Hematopoietic multipotent progenitor cell treated with erythropoietin and hydrocortisone succinate and interleukin-3 and kit ligand, for 4 days (in vitro differentiated cells): ENCODE measurements at places on chromosomes 3 and 15.

GRCh38 chr3:42680806-42681205, 4.5 kb upstream of the KLHL40 start:
- DNase-seq, result no peak

GRCh38 chr15:71050461-71050860, 64.8 kb upstream of the THSD4 start:
- no peak for DNase-seq

DNA sequence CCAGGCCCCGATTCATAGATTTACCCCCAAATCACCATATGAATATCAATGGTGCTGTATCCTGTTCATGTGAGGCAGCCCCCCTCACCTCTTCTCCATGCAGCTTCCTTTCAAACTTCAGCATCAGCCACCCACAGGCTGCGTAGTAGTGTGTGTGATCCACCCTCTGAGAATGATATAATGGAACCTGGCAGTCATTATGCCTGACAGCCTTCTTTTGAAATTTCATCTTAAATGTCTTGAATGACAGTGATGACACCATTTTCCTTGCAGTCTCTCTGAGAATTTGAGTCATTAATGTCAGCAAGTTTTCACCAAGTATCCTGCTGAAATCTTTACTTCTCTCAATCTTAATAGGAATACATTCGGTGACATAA, 3.5 kb upstream of the CLRN1 start:
- no peak for DNase-seq

DNA sequence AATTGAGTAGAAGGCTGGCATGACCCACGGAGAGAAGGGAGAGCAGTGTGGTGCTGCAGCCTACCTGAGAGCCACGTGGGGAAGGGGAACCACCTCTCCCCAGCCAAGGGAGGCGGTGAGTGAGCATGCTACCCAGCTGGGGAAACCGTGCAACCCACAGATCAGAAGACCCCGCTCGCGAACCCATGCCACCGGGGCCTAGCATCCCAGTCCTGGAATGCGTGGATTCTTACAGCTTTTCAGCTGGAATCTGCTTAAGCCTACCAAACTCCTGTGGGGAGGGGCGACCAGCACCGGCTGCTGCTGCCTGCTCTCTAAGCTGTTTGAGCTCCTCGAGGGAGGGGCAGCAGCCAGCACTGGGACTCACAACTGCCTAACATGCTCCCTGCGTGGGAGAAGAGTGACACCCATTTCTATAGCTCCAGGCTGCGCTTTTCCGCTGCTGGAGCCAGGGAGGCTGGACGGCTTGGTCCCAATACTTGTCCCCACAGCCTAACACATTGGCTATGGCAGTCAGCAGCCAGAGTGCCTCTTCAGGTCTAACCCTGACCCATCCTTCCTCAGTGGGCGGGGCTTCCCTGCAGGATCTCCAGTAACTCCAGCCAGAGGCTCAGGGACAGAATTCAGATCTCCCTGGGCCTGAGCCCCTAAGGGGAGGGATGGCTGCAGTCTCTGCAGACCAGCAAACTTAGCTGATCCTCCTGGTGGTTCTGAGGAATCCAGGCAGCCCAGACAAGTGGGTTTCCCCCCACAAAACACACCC, 20.0 kb upstream of the TEX55 start:
- DNase-seq, result no peak

DNA sequence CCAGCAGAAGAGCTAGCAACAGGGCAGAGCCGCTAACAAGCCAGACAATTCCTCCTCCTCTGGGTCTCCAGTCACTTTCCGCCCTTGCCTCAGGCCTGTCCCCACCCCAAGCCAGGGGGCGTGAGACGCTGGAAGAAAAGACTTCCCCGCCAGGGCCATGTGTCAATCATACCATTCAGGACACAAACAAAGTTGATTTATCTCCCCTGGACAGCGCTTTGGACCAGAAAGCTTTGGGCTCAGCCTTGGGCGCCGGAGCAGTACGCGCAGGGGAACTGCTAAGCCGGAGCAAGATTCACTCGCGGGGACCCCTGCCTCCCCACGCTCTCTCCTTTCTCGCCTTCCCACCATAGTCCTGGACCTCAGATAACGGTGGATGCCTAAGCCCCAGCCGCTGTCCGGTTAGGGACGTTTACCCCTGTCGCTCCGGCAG, 479 bp downstream of the LRRC2 start:
- peak; percentile 57 for DNase-seq

DNA sequence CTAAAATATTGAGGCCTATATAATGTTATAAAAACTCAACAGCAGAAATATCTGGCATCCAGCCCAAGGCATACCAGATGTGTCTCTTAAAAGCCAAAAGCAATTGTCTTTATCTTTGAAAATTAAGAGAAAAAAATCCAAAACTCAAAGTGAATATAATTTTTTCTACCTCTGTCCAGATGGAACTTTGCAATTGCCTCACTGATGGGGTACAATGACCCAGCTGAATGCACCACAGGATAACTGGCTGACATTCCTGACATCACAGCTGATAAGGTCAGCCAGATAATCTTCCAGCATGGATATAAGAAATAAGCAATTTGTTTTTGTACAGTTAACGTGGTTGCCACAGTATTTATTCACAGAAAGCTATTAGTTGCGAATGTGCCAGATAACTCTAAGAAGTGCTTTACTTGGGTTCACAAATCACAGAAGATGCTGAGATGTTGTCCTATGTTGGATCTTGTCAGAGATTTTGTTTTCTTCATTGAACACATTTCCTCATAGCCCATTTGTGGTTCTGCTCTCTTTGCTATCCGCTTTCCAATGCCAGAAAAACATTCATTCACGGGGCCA, 566.9 kb upstream of the CCDC54 start:
- DNase-seq, result no peak

- peak; percentile 91 for DNase-seq
These were observed 82.2 kb upstream of the CTDSPL start for GRCh38 chr3:37779289-37780152.

GRCh38 chr3:108416111-108416869, 94.1 kb downstream of the MYH15 start:
- no peak for DNase-seq

- DNase-seq, result peak; percentile 73
These were observed 395.2 kb upstream of the TPM1 start for GRCh38 chr15:62647202-62647842.

- DNase-seq, result no peak
These were observed 129.3 kb downstream of the TNIK start for GRCh38 chr3:171330938-171331337.

- peak; percentile 38 for DNase-seq
These were observed 158.3 kb upstream of the HES1 start for GRCh38 chr3:193977622-193978021.

DNA sequence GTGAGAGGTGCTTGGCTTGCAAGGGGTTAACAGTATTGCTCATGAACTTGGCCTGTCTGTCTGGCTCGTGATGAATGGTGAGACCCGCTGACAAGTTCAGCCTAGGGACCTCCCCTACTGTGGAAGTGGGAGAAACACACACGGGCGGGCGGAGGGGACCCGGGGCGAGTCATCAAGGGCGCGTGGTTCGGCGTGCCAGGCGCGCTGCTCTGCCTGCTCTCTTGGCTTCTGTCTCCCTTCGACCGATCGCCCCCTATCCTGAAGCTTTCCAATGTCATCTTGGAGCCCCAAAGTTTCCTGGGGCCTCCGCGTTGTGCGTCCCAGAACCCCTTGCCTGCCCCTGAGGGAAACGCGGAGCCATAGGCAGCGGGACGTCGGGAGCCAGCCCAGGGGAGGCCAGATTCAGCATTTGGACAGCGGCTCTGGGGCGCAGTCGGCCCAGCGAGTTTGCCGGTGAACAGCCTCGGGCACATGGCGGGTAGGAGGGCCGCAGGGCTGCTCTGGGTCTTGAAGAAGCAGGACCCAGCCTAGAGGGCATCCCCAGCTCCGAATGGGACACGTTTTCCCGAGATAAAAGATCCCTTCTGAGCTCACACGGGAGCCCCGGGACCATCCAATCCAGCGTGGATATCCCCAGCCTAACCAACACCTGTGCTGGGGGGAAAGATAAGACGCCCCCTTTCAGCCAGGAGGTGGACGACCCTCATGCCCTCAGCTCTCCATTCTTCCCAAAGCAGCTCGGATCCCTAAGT, 27.0 kb upstream of the POLG start:
- DNase-seq, result peak; percentile 83

DNA sequence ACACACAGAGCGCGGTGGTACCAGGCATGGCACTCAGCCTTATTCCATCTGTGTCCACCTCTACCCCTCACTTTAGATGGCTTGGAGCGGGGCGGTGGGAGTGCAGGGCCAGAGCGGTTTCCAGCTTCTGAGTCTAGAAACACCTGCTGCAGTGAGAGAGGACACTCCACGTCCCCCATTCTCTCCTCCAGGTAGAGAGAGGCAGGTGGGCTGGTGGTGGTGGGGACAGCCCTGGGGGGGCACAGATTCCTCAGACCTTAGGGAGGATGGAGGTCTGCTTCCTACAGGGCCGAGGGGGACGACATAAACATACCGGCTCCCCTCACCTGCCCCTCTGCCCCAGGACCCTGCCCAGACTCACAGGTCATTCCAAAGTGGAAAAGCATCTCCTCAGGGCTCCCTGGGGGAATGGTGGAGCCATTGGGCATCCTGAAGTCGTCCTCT, 40.4 kb downstream of the MUC20 start:
- DNase-seq, result no peak

GRCh38 chr15:70687482-70687881, 75.9 kb downstream of the UACA start:
- DNase-seq, result no peak

GRCh38 chr3:185846037-185846436, 21.2 kb upstream of the IGF2BP2 start:
- DNase-seq, result peak; percentile 22

- DNase-seq, result no peak
These were observed 82.9 kb upstream of the NPHP3 start for GRCh38 chr3:132805071-132805470.

DNA sequence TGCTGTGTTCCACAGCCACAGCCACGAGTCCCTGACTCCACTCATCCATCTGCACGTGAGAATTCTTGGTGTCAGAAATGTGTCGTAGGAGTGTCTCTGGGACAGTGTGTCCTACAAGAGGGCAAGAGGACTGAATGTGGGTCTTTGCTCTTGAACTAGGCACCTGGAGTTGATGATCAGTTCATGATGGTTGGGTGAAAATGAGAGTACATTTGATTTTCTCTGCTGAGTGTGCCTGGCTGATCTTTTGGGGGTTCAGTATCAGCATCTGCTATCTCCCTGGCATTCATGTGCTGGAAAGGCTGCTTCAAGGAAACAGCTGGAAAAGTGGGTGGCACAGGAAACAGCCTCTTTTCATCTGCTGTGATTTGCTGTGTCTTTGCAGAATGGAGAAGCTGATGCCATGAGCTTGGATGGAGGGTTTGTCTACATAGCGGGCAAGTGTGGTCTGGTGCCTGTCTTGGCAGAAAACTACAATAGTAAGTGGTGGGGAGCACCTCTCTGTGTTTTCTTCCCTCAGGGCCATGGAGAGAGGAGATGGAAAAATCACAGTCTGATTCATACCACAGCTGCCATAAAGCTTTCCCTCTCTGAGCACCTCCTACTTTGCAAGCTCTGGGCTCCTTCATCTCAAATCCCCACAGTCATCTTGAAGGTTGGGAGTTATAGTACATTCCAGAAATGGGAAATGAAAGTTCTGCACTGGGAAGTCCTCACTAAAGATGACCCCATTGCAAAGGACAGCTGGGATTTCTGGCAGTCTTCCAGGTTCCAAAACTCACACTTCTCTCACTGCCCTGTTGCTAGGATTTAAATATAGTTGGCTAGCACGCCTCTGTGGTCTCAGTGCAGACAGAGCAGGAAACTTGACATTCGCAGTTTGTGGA, 17.8 kb downstream of the TF start:
- no peak for DNase-seq

GRCh38 chr3:37218206-37218605, 43.8 kb upstream of the LRRFIP2 start:
- DNase-seq, result no peak

- peak; percentile 78 for DNase-seq
These were observed 29.5 kb downstream of the RAD54L2 start for GRCh38 chr3:51568036-51568435.

GRCh38 chr3:158668506-158668905, 3.9 kb downstream of the LXN start:
- no peak for DNase-seq

DNA sequence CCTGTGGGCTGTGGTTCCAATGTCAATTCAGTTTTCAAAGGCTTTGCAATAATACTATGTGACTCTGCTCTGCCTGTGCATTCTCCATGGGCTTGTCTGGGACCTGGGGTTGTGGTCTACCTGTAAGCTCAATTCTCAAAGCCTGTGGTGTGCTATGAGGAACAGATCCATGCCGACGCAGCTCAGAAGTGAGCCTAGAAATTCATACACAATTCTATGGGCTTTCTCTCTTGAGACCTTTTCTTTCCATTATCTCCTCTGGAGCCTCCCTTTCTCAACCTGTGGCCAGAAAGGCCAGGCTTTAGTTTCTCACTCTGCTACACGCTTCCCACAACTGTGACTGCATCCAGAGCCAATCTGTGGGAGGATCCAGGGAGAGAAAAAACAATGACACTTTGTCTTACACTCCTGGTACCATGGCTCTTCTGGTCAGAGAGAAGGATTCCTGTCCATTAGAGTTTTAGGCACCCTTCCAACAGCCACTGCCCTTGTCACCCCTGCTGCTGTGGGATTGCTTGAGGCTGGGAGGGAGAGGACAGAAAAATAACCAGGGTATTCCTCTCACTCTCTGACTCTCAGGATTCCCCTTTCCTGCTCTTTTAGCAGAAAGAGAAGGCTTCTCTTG, 34.1 kb upstream of the KLF13 start:
- DNase-seq, result no peak
